ENCODE measurements at places on chromosomes 2 and 18.
A peak's percentile ranks its signal among the peaks of the same experiment; 100 is the strongest.

GRCh38 chr18:6521803-6522418 lies 107.2 kb upstream of the L3MBTL4 start:
- DNase-seq, result no peak

DNA sequence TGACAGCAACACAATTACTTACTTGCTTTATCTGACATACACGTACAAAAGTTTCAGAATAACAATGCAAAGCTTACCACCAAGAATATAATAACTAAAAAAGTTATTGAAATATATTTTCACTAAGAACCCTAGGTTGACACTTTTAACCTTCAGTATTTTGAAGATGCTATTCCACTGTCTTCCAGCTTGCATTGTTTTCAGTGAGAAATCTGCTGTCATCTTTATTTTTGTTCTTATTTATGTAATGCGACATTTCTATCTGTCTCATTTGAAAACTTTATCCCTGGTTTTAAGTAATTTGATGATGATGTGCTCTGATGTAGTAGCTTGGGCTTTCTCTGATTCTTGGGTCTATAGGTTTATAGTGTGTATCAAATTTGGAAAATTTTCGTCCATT lies 165.0 kb upstream of the SMIM21 start:
- DNase-seq, result no peak

GRCh38 chr2:122799391-122799790 lies 1043.9 kb downstream of the TSN start:
- DNase-seq, result no peak

- no peak for DNase-seq
These were observed 1.7 kb downstream of the RNU4ATAC start for GRCh38 chr2:121532347-121532766.

- DNase-seq, result peak; percentile 41
These were observed 135.5 kb downstream of the MYO3B start for GRCh38 chr2:170313347-170313991.

DNA sequence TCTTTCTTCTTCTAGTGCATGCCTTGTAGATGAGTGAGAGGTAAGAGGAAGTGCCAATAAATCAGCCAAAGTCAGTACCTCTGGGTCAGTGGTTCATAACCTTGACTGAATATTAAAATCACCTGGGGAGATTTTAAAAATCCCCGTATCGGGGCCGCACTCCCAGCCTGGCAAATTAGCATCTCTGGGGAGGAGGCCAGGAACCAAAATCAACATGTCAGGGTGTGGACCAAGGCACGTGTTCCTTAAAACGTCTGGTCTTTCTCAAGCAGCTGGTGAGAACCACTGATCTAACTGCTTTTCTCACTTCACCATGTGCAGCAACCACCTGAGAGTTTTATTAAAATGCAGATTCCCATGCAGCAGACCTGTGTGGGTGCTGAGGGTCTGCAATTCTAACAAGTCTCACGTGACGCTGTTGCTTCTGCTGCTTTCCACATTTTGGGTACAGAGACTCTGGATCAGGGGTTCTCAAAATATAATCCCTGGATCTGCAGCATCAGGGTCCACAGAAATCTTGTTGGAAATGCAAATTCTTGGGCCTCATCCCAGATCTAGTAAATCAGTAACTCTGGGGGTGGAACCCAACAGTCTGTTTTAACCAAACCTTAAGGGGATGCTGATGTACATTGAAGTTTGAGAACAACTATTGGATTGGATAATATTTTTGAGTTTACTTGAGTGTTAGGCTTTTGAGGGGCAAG lies 49.5 kb downstream of the CHST9 start:
- no peak for DNase-seq

DNA sequence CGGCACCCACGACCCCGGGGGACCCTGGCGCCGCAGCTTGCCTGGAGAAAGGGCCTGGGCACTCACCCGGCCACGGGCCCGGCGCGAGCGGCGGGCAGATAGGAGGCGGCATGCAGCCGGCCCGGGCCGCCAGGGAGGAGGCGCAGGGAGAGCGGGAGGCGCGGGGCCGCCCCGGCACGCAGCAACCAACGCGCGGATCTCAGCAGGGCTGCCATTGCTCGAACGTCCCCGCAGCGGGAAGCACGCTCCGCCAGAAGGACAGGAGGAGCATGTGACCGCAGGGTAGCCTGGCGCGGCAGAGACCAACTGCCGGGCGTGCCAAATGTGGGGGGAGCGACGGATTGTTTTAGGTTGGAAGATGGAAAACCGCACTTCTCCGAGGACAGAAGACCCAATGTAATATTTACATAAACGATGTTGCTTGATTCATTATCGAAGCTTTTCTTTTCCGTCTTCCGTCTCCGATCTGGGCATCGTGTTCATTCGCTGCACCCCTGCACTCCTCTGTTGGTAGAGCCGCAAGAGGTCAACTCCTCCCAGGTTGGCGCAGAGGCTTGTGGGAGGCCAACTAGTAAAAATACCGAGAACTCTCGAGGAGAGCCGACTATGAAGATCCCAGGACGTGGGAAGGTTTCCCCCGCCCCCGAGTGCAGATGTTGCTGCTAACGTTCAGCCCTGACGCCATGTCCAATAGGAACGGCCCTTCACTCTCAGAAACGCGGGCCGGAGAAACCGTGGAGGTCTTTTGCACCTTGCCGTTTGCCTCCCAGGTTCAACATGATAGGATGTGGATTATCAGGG lies at the start of gene LRPPRC:
Gene LRPPRC, minus strand, starts transcription at position 257 of the 801 bp plus-strand sequence. Its CDS starts 42 bp downstream, at position 215.
- DNase-seq, result peak; percentile 95

- DNase-seq, result no peak
These were observed 107.9 kb downstream of the B3GNT2 start for GRCh38 chr2:62303788-62304187.

DNA sequence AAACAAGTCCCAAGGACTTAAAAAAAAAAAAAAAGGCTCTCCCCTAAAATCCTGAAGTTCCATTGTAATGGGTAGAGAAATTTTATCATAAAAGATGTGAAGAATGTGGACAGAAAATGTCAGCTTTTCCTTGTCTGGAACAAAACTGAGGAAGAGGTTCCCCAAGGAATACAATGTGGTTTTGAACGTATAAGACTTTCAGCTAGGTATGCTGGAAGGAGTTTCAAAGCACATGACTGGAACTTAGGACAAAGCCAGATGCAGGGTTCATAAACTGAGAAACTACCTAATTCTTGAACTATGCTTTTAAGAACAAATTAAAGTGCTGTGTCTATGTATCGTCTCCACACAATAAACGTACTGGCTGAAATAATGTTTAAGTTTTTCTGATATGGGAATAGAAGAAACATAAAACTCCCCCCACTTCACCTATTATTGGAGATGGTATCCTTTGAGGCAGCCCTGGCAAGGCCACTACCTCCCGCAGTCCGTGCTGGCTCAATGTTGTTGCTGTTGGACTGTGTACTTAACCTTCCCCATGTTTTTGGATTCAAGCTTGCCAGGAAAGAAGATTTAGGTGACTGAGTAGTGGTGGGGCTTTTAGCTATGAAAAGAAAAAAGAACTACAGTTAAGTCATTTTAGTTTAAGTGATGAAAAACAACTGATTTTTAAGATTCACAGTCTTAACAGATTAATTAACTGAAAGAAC lies 84.2 kb upstream of the DNER start:
- peak; percentile 21 for DNase-seq

DNA sequence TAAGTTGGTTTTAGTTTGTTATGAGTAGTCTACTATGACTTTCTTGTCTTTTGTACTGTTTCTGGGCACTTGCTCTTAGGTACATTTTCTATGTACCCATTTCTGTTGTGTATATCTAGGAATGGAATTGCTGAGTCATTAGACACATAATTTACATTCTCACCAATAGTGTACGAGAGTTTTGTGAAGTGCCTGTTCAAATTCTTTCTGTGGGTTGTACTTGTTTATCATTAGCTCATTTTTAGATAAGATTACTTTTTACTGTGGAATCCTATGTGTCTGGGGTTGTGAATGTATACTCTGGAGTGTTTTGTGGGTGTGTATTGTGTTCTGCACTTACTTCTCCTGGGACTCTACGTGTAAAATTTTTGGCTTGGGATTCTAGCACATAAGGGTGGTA lies 36.6 kb upstream of the CD28 start:
- DNase-seq, result no peak

- DNase-seq, result peak; percentile 67
These were observed 25.8 kb downstream of the CASP10 start for GRCh38 chr2:201208563-201209252.

- peak; percentile 8 for DNase-seq
These were observed 1466.3 kb downstream of the DPP10 start for GRCh38 chr2:115908731-115909130.

GRCh38 chr2:219060821-219061791 lies at the start of gene IHH:
IHH (minus strand) TSS chr2:219060921; CDS start chr2:219060467, 454 bp downstream.
- no peak for DNase-seq

GRCh38 chr2:177143444-177143843 lies 69.2 kb upstream of the HNRNPA3 start:
- no peak for DNase-seq

DNA sequence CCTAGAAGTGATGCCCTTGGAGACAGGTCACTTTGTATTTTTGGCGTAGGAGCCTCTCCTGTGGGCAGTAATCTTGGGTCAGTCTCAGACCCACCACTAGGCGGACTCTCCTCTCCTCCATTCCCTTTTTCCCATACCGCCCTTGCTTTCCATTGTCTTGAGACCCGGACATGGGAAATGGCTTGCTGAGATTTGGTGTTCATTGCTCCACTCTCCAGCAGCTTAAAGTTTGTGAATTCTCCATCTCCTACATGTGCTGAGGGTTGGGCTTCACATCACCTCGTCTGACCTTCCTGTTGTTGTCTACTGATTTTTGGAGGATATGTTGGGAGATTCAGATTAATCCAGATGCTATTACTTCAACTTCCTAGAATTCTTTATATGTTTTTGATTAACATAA lies 159.2 kb upstream of the RAB12 start:
- no peak for DNase-seq

DNA sequence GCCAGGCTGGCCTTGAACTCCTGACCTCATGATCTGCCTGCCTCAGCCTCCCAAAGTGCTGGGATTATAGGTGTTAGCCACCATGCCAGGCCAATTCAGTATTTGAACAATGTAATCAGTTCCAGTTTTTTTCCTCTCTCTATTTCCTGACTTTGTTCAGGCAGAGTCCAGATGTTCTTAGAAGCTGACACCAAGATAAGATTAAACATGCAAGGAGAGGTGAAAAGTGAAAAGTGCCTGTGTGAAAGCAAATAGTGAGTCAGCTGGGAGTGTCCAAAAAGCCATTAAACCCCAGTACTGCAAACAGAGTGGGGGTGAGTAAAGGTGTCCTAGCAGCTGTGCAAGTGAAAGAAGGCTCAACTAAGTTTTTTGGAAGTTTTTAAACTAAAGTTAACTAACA lies 231.5 kb downstream of the PTH2R start:
- no peak for DNase-seq

DNA sequence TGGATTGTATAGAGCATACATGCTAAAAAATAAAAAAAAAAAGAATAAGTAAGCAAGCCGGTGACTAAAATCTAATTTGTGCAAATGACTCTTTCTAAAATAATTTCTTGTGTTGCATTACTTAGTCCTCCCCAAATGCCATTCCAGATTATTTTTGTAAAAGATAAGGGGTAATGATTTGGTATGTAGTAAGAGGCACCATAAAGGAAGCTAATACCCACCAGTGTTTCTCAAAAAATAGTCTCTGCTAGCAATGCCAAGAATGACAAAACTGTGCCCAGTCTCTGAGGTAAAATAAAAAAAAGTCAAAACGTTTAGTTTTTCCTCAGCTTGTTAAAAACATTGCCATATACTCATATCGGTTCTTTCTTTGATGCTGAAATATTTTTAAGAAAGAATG lies 2.7 kb downstream of the METTL5 start:
- DNase-seq, result no peak

- DNase-seq, result no peak
These were observed 357.7 kb upstream of the HNRNPA3 start for GRCh38 chr2:176854878-176855277.

- peak; percentile 21 for DNase-seq
These were observed 21.4 kb upstream of the FAM228A start for GRCh38 chr2:24153478-24153877.

DNA sequence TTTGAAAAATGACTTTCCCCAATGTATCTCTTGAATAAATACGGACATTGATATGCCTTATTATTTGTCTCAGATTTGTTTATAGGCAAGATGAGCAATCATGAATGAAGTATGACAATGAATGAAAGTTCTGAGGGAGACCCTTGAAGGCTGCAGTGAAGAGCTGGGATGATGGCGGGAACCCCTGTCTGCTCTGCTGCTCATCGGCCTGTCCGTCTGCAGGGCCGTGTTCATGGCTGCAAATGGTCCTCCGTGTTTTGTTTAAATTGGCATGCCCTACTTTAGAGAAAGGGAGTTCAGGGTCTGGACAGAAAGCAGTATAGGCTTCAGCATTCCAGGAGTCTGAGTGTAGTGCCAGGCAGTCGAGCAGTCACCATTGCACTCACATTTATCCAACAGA lies 1.2 kb upstream of the HS1BP3 start:
- DNase-seq, result no peak

GRCh38 chr18:48941672-48942071 lies 9.1 kb downstream of the SMAD7 start:
- no peak for DNase-seq
